GM23248 (cell line): ENCODE measurements at places on chromosomes 12 and 14. TPM values are rescaled to one million over a fixed set of nuclear protein-coding genes. Genes with fewer than 3 reads are reported as not detected.

PNMA1 gene
- polyA plus RNA-seq, result 64.7 and 67.7 TPM in 2 replicates

FAM181A gene
- not detected in 2 replicates for polyA plus RNA-seq

MGP gene
- polyA plus RNA-seq, result 1.3 and 2.5 TPM in 2 replicates

MFAP5 gene
- 678 and 679 TPM in 2 replicates for polyA plus RNA-seq

KRT80 gene
- 1.3 TPM in 2 replicates for polyA plus RNA-seq
